ENCODE measurements at places on chromosomes 7 and 10.

DNA sequence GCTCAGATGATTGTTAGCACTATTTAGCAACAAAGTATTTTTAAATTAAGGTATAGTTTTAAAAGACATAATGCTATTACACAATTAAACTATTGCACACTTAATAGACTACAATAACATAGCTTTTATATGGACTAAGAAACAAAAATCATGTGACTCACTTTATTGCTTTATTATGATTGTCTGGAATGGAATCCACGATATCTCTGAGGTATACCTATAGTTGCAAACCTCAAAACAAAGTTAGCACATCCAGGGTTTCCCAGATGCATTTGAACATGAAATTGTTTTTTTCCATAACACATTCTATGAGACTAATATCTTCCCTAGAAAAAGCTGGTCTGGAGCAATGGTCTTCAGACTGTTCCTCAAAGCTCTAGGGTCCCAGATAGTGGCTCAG lies 18.3 kb upstream of the RPEL1 start:
- DNase-seq: no peak

GRCh38 chr10:119501690-119502089 lies 40.8 kb downstream of the RGS10 start:
- no peak for DNase-seq

DNA sequence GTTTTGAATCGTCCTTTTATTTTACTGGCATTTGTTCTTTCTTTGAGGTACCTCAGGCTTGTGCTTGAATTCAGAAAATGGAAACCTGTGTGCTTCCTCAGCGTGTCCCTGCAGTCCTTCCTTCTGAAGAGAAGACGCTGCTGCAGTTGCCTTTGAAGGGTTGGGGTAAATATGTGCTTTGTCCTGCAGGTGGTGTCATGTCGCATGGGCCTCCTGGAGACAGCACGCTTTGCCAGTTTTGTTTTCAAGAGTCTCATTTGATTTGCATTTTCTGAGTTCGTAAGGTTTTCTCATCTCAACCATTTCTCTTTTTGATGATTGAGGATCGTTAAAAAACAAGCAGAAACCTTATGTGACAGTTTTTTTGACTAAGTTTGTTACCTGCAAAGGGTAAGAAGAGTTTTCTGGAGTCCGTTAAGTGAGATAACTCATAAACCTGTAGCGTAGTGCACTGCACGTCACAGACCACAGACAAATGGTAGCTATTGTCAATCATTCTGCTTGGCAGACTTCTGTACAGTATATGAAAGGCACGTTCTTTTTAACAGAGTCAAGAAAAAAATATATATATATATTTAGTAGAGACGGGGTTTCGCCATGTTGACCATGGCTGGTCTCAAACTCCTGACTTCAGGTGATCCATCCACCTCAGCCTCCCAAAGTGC lies 57.0 kb downstream of the CDC123 start:
- peak; percentile 12 for DNase-seq

DNA sequence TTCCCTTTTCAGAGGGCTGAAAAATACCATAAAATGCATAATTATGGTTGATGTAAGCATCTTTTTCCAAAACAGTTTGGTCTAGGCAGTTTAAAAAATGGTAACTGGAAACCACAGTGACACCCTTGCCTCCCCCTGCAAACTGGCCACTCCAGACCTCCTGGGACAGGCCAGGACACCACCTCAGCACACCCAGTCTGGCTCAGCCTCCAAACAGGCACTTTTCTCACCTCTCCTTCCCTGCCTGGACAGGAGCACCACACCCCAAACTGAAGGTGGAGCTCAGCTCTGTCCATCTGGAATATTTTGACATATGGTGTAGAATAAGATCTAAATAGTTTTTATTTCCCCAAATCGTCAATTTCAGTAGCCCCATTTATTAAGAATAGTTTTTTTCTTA lies 78.5 kb downstream of the CDK14 start:
- DNase-seq: no peak

DNA sequence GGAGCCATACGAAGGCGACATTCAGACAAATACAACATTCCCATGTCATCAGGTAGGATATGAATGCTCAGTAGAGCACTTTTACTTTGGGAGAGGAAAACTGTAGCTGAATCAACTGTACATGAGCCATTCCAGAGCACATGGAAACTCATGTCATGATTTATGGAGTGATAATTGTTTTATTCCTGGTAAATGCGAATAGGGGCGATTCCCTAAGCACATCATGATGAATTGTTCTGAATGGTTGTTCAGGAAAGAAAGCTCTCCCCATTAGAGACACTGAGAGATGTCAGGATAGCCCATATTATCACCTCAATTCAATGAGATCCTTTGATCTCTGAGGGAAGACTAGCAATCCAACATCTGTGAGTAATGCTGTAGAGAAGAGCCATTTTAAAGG lies 243.6 kb downstream of the FOXP2 start:
- no peak for DNase-seq

DNA sequence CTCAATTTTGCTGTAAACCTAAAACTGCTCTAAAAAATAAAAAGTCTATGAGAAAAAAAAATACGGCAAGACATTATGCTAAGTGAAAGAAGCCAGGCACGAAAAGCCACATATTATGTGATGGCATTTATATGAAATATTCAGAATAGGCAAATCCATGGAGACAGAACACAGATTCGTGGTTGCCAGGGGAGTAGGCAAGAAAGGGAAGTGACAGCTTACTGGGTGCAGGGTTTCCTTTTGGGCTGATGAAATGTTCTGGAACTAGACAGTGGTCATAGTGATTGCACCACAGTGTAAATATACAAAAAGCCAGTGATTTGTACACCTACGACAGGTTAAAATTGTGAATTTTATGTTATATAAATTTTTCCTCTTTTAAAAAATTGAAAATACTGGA lies 41.3 kb upstream of the GLI3 start:
- no peak for DNase-seq

DNA sequence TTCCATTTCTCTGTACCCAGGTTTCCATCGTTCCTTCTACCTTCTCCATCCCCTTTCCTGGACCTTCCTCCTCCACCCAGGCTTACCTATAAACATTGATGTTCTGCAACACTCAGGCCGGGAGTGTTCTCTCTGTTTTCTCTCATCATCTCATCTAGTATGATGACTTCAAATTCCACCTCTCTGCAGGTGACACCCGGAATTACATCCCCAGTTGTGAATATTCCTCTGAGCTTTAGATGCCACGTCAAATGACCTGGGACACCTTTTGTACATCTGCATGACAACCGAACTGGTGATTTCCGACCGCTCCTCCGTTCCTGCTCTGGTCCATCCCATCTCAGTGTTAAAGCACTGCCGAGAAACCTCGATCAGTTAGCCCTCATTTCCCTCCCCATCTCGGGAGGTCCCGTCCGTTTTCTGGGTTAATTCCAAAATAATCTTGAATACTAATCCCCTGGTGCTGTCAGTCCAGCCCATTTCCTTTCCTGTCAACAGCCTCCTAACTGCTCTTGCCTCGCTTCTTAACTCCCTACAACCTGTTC lies 76.7 kb upstream of the SAMD8 start:
- DNase-seq: no peak

- DNase-seq: no peak
Measured at GRCh38 chr7:40811666-40812065, 676.9 kb downstream of the SUGCT start.

GRCh38 chr7:159098424-159098786 lies 46.3 kb downstream of the VIPR2 start:
- DNase-seq: no peak

- peak; percentile 97 for DNase-seq
Measured at GRCh38 chr10:110425684-110426293, 71.9 kb upstream of the DUSP5 start.

DNA sequence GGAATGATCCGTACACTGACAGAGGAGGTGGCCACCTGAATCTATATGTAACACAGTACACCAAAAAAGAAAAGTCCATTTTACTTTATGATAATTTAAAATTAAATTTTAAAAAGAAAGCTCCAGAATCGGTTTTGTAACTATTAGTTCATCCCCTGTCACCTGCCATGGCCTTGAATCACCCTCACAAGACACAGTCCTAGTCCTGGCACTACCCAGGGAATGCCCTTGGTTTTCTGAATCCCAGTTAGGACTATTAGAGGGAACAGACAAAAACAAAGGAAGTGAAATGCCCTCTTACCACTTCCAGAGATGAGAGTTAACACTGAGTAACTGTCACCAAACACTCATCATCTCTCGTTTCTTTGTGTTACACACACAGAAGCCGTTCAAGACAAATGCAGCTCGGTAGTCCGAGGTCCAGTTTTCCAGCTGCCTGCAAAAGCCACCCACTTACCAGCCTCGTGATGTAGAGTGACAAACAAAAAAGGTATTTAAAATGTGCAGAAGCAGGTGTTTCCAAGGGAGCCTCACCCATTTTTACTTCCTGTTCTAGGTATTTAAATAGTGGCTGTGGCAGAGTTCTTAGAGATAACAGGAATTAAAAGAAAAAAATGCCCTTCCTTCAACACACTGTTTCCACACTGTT lies 6.1 kb downstream of the PTPRN2 start:
- no peak for DNase-seq

DNA sequence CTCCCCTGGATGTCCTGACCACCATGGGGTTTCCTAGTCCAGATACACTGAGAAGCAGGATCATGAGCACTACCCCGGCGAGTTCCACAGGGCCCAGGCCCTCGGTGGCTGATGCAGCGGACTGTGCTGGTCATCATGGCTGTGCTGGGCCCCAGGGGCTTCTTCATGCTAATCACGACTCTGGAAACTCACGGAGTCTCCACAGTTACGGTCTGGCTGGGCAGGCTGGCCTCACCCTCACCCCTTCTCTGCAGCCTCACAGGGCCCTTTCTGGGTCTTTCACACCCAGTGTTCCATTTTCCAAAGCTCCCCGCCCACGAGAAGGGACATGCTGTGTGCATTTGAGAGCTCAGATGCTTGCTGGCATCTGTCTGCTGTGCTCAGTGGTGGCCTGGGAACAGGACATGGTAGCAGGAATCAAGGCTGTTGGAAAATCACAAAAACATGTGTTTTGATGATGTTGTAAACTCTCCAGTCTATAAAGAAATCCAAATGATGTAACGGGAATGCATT lies 119.0 kb downstream of the PTPN20 start:
- no peak for DNase-seq

GRCh38 chr7:130673066-130673465 lies 4.5 kb upstream of the COPG2 start:
- no peak for DNase-seq

GRCh38 chr7:80711531-80711930 lies 73.1 kb downstream of the CD36 start:
- DNase-seq: peak; percentile 43

Measured in astrocyte of the spinal cord (primary cell).